ENCODE measurements at places on chromosomes 2 and 18.

DNA sequence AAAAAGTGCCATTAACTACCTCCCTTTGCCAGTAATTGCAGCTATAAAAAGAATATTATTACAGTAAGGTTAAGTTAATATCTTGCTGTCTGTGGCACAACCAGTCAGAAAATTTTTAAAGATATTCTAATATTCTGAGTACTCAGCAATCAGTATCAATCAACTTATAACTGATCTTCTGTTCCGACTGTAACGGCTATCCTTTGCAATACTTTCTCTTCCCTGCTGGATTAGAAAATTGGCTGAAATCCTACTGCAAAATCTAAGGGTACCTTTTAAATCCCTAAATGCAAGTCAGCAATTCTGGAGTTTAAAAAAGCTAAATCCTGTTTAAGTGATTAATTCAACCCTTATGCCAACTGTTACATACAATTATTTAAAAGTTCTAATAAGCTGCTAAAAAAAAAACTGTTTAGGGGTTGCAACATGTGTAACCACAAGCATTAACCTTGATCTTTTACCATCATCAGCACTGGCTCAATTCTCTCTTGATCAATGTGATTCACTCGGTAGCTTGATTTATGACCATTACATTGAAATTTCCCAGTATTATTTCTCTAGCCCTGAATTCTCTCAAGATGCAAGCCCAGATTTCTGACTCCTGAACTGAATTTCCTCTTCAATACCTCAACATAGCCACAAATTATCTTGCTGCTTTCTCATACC lies 20.5 kb downstream of the GAREM1 start:
- DNase-seq: no peak

DNA sequence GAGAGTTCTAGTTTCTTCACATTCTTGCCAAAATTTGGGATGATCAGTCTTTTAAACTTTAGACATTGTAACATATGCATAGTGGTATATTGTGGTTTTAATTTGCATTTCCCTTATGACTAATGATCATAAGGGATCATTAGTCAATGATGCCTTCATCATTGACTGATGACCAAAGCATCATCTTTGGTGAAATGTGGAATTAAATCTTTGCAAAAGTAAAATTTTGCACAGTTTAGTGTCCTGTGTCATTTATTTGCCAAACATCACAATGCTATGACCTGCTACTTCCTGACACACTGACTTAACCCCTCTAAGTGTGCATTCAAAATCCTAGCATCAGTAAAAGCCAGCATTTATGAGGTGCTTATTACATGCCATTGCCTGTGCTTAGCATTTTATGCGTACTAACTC lies 58.9 kb upstream of the SLC1A4 start:
- no peak for DNase-seq

GRCh38 chr18:77124452-77124922 lies 8.1 kb downstream of the MBP start:
- no peak for DNase-seq

DNA sequence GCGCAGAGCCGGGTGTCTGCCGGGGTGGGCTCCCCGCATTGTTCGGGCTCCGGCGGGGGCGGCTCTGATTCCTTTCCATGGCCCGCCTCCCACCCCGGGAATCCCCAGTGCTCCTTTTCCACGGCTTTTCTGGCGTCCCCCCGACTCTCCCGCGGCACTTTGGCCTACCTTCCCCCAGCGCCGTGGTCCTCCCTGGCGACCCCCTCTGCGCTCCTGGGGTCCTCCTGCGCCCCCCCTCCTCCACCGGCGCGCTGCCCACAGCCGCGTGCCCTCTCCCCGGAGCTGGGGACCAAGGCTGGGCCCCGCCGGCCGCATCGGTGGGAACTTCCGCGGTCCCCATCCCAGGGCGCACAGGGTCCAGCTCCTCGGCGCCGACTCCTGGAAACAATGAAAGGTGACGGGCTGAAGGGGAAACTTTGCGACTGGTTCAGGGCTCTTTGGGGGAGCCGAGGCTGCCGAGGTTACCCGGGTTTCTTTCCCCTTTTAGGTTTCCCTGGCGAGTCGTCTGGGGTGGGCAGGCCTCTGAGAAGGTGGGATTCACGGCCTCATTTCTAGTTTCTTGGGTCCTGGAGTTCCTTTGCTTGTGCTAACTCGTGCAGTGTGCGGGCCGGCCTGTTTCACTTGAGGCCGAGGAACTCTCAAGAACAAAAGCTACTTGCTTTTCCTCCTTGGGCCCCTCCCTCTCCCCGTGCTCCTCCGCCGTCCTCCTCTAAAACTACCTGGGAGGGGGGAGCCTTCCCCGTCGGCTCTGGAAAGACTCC lies 2.2 kb downstream of the TGIF1 start:
- peak; percentile 37 for DNase-seq

DNA sequence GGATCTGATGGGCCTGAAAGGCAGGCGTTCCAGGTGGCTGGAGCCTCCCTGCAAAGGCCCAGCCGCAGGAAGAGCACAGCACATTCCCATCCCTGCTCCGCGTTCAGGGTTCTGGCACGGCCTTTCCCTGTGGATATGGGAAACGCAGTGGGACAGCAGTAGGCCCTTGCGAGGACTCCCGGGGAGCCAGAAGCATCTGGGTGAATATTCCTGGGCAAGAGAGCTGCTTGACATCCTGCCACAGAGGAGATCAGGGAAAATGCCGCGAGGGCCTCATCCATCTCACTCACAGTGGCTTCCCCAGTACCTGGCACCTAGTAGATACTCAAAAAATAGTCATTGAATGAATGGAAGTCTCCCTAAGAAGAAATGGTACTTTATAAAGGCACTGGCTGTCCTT lies 3.1 kb upstream of the ADCY3 start:
- no peak for DNase-seq

All from posterior cingulate gyrus (tissue), 11 donors.